ENCODE measurements at places on chromosomes 2 and 18. TPM values are rescaled to one million over a fixed set of nuclear protein-coding genes. Genes with fewer than 3 reads are reported as not detected.

The GALR1 gene
- 0.21 TPM for total RNA-seq

The CYTIP gene
- total RNA-seq: 1.7 TPM

The ALPG gene
- total RNA-seq: not detected

The BCL2 gene
- total RNA-seq: 47.3 TPM

The SPDYA gene
- 4.2 TPM for total RNA-seq

The DSG1 gene
- 17.2 TPM for total RNA-seq

The MAP3K19 gene
- total RNA-seq: 0.21 TPM

The GKN2 gene
- total RNA-seq: not detected

The UGT1A10 gene
- total RNA-seq: not detected

The TM4SF20 gene
- total RNA-seq: not detected

The HOXD3 gene
- 1.9 TPM for total RNA-seq

The CTNNA2 gene
- total RNA-seq: 0.92 TPM

The CCDC141 gene
- total RNA-seq: 39.1 TPM

The DSG4 gene
- total RNA-seq: not detected

The TNFRSF11A gene
- total RNA-seq: 4.8 TPM

The MAP4K3 gene
- total RNA-seq: 72.7 TPM

The MATN3 gene
- total RNA-seq: 0.41 TPM

The TWIST2 gene
- 21.8 TPM for total RNA-seq

The RAB6D gene
- not detected for total RNA-seq

The LRRTM4 gene
- 2.4 TPM for total RNA-seq

The MITD1 gene
- total RNA-seq: 24.1 TPM

The SLC35G4 gene
- total RNA-seq: not detected

The OSR1 gene
- 20.1 TPM for total RNA-seq

The NBEAL1 gene
- total RNA-seq: 66.0 TPM

The SCN1A gene
- total RNA-seq: 0.10 TPM

The ANKRD53 gene
- 0.31 TPM for total RNA-seq

The POTEI gene
- total RNA-seq: 0.21 TPM

The SLC11A1 gene
- 6.8 TPM for total RNA-seq

The TUBB6 gene
- total RNA-seq: 273 TPM

The SULT1C4 gene
- 34.4 TPM for total RNA-seq

The NR4A2 gene
- 4.3 TPM for total RNA-seq

The NAT8 gene
- not detected for total RNA-seq

The GATA6 gene
- total RNA-seq: 2.2 TPM

The OTOF gene
- 12.4 TPM for total RNA-seq

The RAB31 gene
- 31.0 TPM for total RNA-seq

The CCDC150 gene
- total RNA-seq: 2.4 TPM

The LHCGR gene
- total RNA-seq: 0.51 TPM

Measured in tongue (tissue), 3 donors.